ENCODE measurements at places on chromosomes 5 and 9.

DNA sequence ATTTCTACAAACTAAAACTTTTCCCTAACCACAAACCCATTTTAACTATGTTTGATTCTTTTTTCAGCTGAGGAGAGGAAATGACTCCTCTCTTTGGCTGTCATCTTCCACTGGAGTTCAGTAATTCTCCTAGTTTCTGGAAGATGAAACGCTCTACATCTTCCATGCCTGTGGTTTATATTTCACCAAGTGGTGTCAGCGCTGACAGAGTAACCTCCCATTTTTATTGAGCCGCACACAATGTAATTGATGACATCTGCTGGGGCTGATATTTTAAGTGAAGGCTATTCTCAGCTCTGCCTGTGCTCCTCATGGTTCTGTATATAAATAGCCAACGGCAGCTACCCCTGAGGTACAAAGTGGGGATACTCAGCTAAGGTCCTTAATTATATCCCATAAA, 234.6 kb downstream of the SPOCK1 start:
- no peak for DNase-seq

GRCh38 chr5:40384782-40385390, 294.8 kb upstream of the PTGER4 start:
- DNase-seq = no peak

DNA sequence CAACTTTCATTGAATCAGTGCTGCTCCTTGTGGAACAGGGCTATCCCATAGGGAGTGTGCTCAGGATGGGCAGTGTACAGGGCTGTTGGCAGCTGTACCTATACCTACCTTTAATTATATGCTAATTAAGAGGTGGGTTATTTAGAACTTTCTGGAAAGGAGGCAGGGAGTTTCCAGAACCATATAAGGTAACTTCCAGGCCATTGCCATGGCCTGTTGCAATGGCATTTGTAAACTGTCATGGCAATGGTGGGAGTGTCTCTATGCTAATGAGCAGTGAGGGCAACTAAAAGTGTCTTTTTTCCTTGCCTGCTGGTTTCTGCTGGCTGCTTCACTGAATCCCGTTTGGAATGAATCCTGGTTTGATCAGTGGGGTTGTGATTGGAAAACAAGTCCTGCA, 2.3 kb upstream of the ARHGAP26 start:
- DNase-seq = no peak

- DNase-seq = no peak
Observed at GRCh38 chr9:132638240-132638639, 31.5 kb downstream of the DDX31 start.

- no peak for DNase-seq
Observed at GRCh38 chr9:105254226-105254625, 9.8 kb downstream of the SLC44A1 start.

- no peak for DNase-seq
Observed at GRCh38 chr9:136552117-136552703, 6.4 kb upstream of the NOTCH1 start.

GRCh38 chr5:59360130-59360555, 533.4 kb downstream of the PDE4D start:
- no peak for DNase-seq

GRCh38 chr5:141605523-141606277, 13.1 kb downstream of the DIAPH1 start:
- peak; percentile 57 for DNase-seq

DNA sequence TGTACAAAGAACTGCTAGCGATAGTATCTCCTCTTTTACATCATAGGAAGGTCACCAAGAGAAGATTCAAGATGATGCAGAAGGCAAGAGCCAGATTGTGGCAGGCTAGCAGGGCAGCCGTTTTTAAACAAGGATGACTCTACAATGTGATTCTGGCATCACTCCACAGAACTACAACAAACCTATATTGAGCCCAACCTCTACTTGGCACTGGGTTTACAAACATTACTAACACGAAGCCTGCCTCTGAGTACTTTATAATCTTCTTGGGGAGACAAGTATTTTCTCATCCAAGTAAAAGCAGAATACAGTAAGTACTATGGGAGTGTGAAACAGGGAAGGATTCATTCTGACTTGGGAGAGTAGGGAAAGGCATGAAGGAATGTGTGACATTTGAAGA, 448.6 kb downstream of the ZNF608 start:
- no peak for DNase-seq

- DNase-seq = no peak
Observed at GRCh38 chr9:135329571-135330306, 149.8 kb upstream of the PPP1R26 start.

DNA sequence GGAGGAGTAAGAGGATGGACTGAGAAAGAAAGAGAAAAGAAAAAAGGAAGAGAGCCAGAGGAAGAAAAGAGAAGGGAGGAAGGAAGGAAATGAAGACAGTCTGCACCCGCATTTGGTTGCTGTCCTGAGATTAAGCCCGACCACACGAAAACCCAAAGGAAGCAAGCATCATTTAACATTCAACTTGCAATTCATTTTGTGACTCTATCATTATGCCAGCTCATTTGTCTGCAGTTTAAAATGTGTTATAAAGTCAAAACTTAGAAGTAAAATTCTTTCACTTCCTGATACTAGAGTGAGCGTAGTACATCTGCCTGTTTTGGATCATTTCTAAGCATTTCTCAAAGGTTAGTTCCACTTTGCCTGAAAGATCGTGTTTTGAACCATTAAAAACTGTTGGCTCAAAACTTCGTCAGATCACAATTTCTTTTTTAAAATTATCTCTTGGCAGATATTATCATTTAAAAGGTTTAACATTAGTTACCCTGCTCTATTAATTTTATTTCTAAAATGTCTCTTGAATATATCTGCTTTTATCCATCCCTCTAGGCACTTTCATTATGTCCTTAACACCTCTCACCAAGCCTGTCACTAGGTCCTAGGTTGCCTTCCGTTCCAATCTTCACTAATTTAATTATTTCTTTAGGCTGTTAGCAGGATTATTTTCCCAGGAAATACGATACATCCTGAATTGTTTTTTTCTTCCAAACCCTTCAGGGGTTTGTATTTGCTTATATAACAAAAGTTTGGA, 240.9 kb downstream of the TLE4 start:
- DNase-seq = peak; percentile 1

DNA sequence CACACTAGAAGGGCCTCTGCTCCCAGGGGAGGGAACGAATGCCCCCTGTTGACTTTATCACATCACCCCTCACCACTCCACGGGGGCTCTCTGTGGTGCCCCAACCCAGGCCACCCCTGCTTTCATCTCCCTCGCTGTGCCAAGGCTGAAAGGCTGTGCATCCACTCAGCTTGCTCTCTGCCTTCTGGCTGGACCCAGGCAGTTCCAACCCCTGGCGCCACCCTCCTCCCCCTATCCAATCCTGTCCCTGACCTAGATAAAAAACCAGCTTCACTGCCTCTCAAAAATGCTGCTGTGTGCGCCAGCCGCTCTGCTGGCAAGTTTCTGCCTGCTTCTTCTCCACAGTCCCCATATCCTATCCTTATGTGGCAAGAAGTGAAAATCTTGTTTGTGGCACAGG, 22.4 kb upstream of the CORO2A start:
- DNase-seq = no peak

- DNase-seq = no peak
Observed at GRCh38 chr5:157506066-157506590, 46.1 kb downstream of the NIPAL4 start.

DNA sequence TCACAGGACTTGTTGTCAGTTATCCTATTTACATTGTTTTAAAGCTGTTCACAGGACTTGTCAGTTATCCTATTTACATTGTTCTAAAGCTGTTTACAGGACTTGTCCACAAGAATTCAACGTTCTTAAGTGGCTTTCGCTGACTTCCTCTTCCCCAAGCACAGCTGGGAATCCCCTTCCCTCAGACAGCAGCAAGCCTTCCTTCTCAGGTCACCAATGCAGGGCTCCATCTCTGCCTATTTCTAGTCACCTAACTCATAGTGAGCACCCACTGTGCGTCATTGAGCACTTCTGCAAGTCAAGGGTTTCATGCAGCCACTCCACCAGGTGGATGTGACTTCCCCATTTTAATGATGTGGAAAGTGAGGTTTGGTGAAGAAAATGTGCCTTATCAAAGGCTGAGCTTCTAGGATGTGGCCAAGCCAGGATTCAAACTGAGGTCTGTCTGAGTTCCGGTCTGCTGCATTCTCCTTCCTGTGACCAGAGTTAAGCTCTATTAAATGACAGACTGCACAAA, 109.8 kb upstream of the ZNF462 start:
- no peak for DNase-seq

DNA sequence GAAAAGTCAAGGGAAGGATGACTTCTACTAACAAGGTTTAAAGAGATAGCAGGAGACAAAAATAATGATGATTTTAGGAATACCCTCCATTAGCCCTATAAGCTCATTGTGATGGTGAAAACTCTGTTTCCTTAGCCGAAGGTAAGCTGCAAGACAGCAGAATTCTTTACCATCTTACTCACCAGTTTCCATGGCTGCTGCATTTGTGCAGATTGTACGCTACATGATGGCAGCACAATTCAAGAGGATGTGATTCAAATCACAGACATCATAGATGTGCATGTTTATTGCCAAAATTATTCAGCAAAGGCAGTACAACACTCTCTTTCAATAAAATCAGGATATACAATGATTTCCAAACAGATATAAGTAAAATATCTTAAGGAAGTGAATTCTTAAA, 175.6 kb downstream of the SPATA31D1 start:
- DNase-seq = no peak

- no peak for DNase-seq
Observed at GRCh38 chr9:79955300-79955699, 383.5 kb downstream of the TLE4 start.

GRCh38 chr5:136028782-136029742, at the start of gene TGFBI:
TSS of gene TGFBI (plus strand) at chr5:136028988. CDS start at chr5:136029056, 68 bp downstream.
- DNase-seq = no peak

DNA sequence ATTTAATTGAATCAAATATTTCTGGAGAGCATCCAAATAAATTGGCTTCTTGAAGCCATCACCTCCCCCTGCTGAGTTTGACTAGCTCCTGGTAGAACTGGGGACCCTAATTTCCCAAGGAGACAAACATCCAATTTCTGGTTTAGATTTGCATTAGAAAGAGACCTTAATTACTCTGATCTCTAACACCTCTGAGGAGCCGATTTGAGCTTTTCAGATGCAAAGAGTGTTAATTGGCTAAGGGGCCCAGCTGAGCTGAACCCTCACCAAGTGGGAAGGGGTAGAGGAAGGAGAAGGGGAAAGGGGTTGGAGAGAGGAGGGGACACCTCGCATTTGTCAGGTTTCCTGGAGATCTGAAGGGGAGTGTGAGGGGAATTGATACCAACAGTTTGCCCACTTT, 145.4 kb upstream of the SHB start:
- no peak for DNase-seq

DNA sequence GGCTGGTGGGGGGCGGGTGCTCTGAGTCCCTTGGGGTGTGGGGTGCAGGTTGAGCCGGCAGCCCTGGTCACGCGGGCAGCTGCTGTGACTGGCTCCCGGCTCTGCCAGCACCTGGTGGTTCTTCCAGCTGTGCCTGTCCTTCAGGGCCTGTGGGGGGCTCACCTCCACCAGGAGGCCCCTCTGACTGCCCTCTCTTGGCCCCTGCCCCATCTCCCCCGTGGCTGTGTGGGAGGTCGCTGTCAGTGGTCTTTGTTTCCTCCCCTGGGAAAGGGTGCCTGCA, 3.3 kb downstream of the RXRA start:
- DNase-seq = no peak

DNA sequence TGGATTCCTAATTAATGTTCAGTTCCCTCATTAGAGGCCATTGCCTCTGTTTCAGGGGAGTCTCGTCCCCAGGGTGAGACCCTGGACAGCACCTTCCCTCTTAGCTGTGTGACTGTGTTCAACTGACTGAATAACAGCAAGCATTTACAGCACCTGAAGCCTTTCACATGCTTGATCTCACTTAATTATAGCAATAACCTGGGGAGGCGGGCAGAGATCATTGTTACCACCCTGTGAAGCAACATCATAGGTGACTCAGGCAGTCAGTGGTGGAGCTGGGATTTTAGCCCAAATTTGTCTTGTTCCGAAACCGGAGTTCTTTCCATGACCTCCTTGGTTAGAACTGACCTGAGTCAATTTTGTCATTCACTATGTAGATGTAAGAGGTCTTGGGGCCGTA, 105.2 kb upstream of the RAD23B start:
- DNase-seq = no peak

- DNase-seq = no peak
Observed at GRCh38 chr5:3122216-3122615, 370.7 kb upstream of the IRX2 start.

- DNase-seq = no peak
Observed at GRCh38 chr9:70020991-70021571, 22.6 kb upstream of the MAMDC2 start.

- DNase-seq = no peak
Observed at GRCh38 chr9:133477992-133478850, 678 bp downstream of the SLC2A6 start.

DNA sequence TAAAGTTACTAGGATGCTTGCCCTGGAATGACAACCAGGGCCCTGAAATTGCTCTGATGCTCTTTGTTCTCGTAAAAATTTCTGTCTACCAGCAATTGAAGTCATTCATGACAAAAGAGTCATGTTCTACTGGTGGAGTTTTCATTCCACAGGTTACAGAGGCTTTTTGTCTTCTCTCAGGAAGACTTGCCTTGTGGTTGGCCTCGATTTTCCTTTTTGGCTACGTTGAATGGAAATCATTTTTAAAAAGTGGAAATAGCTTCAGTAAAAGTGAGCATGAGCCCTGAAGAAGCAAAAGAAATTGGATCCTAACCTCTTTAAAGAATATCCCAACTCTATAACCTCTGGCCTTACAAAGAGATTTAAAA, 255.2 kb downstream of the AOPEP start:
- no peak for DNase-seq

DNA sequence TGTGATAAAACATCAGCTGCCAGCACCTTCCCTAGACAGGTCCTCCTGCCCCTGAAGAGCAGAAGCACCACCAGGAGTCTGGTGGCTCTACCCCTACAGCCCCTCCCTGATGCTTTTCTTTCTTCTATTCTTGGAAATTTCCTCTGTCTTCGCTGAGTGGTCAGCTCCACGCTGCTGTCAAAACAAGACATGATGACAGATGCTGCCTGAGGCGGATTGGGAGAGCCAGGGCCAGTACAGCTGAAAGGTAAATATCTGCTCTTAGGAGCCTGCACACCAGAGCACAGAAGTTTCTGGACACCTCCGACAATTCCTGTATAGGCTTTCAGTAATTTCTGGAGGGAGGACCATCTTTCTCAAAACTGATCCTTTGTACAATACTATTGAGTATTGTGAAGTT, 4.7 kb upstream of the OR1Q1 start:
- DNase-seq = no peak

GRCh38 chr5:142439207-142439860, 114.5 kb upstream of the SPRY4 start:
- no peak for DNase-seq

DNA sequence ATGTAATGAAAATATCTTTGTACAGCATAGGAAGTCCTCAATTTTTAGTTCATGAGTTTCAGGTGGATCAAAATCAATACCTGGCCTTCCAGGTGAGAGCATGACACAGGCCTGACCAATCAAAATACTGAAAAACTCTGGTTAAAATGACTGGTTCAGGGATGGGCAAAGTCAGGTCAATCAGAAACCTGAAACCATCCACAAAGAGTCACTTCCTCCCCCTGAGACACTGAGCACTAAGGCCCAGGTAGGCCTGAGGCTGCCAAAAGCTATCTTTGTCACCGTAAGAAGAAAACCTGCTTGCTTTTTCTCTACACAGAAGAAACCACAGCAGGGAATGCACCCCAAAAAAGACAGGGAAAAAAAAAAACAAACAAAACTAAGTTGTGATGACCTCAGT, 444.8 kb downstream of the TLR4 start:
- no peak for DNase-seq

All from stimulated activated CD8-positive, alpha-beta memory T cell treated with anti-CD3 and anti-CD28 coated beads, Interleukin-7, amount 100 ng/mL, for 48 hours (primary cell).